HFFc6 (cell line): ENCODE measurements at places on chromosomes 4 and X.
A peak's percentile ranks its signal among the peaks of the same experiment; 100 is the strongest.

DNA sequence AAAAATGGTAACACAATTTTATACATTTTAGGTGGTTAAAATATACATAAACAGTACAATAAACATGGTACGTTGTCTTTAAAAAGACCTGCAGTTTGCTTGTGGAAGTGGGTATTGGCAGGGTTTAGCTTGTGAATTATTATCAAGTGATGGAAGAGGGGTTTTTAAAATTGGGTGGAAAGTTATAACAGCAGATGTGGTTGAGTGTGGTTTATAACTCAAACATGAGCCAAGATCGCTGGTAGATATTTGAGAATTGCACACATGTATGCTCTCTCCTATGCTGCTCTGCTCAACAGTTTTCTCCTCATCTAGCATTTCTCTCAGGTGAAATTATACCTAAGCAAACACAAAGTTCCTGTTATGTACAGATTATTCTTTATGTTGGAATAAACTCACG, 14.0 kb downstream of the EPGN start:
- DNase-seq = no peak

GRCh38 chr4:89744914-89745313, 92.0 kb downstream of the SNCA start:
- no peak for DNase-seq

- no peak for DNase-seq
Observed at GRCh38 chrX:155054255-155054654, 16.7 kb downstream of the CMC4 start.

DNA sequence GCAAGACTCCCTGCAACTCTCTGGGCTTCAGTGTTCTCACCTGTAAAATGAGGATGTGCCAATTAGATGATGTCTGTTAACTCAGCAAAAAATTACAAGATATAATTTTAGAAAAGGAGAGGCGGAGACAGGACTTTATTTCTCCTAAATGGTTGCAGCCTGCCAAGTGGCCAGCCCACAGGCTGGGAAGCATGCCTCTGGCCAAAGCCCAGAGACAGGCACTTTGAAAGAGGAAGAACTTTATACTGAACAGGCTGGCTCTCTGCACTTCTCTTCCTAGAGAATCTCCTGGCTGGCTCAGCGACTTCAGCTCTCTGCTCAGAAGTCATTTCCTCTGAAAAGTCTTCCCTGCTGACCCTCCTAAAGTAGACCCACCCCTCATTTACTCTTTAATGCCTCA, 3.7 kb downstream of the PRDM5 start:
- no peak for DNase-seq

- DNase-seq = no peak
Observed at GRCh38 chr4:56465599-56466295, 1.7 kb upstream of the SRP72 start.

DNA sequence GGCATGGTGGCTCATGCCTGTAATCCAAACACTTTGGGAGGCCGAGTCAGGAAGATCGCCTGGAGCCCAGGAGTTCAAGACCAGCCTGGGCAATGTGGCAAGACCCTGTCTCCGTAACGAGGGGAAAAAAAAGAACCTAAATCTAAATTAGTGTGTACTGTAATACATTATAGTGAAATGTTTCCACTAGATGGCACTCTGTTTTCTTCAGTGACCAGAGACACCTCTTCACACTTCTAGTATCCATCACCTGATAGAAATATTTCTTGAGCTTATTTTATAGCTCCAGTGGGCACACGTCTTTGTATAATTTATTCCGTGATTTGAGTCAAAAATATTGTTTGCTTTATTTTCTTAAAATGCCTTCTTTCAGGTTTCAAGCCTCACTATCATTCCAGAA, 600.9 kb upstream of the DIPK2B start:
- no peak for DNase-seq

- no peak for DNase-seq
Observed at GRCh38 chr4:13244444-13244843, 239.7 kb downstream of the RAB28 start.

DNA sequence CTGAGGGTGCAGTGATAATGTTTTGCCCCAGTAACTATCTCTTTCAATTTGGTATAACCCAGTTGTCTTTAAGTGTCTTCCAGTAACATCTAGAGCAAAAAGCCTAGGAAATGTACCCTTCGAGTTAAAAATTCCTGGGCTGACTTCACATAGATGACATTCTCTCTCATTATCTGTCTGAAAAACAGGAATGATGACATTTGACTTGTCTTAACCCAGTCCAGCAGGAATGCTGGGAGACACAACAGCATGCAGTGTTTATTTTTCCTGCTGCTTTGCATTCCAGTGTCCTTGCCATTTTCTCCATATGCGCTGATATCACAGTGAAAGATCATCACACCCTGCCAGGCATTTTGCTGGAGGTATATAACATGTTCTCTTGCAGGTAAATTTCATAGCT, 130.0 kb downstream of the SOWAHB start:
- peak; percentile 66 for DNase-seq

DNA sequence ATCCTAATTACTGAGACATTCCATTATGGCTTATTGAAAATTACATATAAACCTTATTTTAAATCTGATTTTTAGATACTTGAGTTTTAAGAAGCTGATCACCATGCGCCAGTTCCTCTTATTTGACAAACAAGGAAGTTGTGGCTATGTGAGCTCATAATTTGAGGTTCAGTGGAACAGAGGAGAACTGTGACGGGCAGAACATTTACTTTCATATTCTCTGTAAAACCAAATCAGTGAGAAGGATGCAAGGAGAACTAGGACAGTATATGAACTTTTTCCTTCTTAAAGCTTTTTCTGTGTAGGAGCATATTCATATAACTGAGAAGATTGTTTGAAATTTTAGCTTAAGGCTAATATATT, 25.3 kb downstream of the STIM2 start:
- no peak for DNase-seq

DNA sequence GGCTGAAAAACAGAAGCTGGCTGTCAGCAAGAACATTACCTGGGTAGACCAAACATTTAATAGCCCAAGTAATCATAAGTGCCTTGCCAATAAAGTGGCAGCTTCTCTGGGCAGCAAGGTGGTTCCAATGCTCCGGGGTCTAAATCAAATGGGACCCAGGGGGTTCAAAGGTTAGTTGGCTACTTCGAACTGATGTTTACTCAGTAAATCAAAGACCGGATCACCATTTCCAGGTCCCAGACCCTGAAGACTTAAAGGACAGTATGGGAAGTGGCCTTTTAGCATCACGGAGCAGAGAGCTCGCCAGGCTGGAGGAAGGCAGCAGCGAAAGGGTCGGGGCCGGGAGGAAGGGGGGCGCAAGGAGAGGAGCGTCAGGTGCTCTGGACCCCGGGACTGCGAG, 1.0 kb downstream of the SH3KBP1 start:
- no peak for DNase-seq

DNA sequence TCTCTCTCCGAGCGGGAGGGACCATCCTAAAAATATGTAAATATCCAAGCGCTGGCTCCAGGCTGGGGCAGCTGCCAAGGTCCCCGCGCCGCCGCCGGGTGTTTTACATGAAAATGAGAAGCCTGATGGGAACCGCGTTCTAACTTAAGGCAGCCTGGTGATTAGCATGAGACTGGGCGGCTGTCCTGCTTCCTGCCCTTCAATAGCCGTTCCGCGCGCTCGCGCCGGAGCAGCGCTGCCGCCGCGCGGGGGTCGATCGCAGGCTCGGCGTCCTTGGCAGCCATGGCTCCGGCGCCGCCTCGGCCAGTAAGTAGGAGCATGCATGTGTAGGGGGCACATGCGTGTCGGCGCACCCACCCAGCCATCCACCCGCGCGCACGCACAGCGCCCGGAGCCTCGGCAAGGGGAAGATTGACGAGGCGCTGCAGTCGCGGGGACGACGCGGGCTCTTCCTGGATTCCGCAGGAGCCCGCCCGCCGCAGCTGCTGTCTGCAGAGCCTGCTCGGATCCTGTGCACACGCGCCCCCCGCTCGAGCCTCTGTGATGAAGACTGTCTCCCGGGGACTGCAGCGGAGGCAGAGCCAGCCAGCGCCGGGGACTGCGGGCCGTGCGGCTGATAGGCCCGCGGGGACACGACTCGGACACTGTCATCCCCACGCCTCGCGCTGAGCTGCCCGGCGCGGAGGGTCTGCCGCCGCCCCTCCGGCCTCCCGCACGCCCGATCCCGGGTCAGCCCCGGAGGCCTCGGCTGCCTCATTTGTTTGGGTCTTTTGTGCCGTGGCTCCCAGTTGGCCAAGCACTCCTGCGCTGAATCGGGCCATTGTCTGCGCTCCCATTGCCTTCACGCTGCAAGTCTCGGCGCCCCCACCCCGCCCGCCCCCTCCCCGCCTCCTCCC, 734 bp downstream of the STOX2 start:
- DNase-seq = no peak

DNA sequence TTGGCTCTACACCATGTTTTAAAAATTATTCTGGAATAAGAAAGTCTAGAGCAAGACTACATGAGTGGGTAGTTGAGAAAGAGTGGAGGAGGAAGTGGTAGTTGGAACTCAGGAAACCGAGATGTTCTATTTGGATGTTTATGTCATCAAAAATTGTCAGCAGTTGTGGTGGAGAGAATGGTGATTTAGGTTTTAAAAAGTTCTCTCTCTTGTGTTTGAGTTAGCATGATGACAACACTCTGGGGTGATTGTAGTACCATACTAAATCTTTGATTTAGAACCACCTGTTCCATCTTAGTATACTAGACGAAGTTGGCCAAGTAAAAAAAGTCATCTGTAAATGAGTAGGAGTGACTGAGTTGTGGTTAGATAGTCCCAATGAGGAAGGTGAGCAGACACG, 40.7 kb downstream of the KLHL2 start:
- DNase-seq = no peak

DNA sequence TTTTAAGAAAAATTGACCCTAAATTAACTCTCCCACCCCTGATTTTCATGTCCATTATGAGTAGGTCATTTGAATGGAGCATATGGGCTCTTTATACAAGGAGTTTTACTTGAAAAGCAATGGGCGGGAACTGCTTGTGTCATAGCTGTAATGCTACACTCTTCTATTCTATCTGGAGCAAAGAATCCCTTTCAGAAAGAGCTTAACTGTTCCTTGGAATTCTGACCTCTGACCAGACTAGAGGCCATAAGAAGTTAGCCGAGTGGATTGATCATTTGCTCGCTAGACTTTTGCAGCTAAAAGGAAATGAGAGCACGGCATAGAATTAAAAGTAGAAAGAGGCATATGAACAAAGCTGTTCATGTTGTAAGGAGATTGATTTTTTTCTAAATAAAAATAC, 79.1 kb downstream of the DOCK11 start:
- DNase-seq = no peak

DNA sequence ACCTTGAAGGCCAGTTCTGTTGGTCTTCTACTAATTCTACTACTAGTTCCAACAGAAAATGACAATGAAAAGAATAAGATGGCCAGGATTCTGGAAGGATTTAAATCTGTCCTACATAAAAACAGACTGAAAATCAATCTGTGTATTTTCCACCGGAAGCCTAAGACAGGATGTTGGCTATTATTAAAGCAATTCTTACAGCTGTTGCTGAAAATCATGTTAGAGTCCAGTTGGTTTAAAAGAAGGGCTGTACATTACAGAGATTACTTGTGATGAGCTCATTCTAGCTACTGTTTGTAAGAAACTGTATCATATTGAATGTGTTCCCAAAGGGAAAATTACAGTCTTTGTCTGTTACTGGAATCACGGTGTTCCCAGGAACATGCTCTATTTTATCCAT, 54.8 kb upstream of the MAGEB16 start:
- no peak for DNase-seq

DNA sequence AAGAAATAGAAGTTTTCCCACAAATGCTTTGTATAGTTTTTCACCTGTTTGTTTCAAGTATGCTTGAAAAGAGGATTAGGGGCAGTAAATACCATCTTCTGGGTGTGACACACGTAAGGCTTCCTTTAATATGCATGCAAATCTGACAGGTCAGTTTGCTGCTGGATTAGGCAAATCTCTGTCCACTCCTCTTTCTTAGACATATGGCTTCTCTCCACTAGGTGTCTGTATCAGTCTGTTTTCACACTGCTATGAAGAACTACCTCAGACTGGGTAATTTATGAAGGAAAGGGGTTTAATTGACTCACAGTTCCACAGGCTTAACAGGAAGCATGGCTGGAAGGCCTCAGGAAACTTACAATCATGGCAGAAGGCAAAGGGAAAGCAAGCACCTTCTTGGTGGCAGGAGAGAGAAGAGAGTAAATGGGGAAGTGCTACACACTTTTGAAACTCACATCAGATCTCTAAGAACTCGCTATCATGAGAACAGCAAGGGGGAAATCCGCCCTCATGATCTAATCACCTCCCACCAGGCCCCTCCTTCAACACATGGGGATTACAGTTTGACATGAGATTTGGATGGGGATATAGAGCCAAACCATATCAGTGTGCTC, 66.9 kb downstream of the TAB3 start:
- peak; percentile 1 for DNase-seq

- no peak for DNase-seq
Observed at GRCh38 chr4:57635910-57636309, 525.7 kb upstream of the IGFBP7 start.

- DNase-seq = no peak
Observed at GRCh38 chrX:77814210-77814609, 28.2 kb upstream of the ATRX start.

- DNase-seq = no peak
Observed at GRCh38 chrX:9807355-9808182, 21.3 kb downstream of the SHROOM2 start.

- DNase-seq = no peak
Observed at GRCh38 chrX:2521092-2521926, 20.5 kb upstream of the DHRSX start.

- no peak for DNase-seq
Observed at GRCh38 chr4:66300336-66300934, 630.1 kb upstream of the EPHA5 start.

GRCh38 chr4:56799824-56800756, 21.4 kb downstream of the SPINK2 start:
- DNase-seq = peak; percentile 78

GRCh38 chr4:26163425-26164362, 157.1 kb upstream of the RBPJ start:
- DNase-seq = no peak

GRCh38 chrX:110056419-110056818, 53.5 kb downstream of the TMEM164 start:
- no peak for DNase-seq

DNA sequence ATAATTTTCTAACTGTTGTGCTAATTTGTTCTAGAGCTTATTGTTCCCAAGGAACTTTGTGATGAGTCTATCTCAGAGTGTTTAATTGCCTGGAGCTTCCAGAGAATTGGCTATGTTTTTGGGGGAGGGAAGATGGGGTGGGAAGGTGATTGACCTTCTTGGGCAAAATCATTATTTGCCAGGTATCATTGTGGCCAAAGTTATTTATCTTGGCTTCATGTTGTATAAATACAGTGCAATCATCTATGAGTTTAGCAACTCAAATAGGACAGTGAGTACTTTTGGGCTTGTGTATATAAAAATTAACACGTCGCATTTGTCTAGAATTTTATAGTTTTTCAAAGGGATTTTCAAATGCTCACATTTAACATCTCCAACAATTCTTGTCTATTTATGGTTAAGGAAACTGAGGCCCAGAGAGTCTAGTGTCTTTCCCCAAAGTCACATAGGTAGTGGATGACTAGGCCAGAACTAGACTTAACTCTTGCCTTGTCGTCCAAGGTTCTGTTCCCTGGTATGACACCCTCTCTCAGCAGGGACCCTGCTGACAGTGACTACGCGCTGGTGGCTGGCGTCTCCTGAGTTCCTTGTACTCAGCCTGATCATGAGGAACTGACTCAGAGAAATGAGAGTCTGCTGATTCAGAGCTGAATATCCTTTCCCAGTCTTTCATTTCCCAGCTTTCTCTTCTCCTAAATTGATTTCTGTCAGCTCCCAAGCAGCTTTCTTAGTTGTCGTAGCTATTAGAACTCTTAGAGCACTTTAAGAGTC, 27.7 kb downstream of the FNIP2 start:
- DNase-seq = peak; percentile 66
